Amniotic stem cell (primary cell): ENCODE measurements at places on chromosomes 7 and 10.

DNA sequence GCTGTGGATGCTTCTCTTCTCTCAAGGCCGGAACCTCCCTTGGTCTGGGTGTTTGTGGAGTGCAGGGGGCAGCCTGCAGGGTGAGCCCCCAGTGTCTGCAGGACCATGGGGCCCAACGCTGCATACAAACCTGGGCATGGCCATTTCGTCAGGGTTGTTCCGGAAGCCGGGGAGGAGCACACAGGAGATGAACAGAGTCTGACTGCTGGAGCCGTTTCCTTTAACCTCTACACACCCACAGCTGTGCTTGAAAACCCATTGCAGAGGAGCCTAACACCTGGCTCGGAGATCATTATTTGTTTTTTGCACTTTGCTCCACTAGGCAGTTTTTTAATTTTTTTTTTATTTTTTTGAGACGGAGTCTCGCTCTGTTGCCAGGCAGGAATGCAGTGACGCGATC, 167.6 kb upstream of the INSYN2A start:
- no peak for DNase-seq

DNA sequence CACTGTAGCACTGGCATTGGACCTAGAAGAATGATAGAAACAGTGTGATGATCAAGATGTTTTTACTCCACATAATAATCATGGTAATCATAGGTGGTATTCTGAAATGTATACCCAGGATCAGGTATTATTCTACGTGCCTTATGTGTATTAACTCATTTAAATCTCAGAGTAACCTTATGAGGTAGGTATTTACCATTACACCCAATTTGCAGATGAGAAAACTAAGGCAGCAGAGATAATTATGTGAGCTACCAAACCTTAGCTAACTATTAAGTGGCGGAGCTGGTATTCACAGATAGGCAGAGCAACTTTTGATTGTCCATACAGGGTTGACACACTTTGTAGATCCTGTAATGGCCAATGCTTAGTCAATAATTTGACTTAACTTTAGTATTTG, 2.5 kb downstream of the CAMK1D start:
- DNase-seq, result no peak

GRCh38 chr7:18464830-18465229, 30.7 kb upstream of the HDAC9 start:
- no peak for DNase-seq

- peak; percentile 49 for DNase-seq
Observed at GRCh38 chr10:76202777-76203176, 771.4 kb downstream of the LRMDA start.

- no peak for DNase-seq
Observed at GRCh38 chr10:72011468-72011867, 47.3 kb downstream of the CHST3 start.

DNA sequence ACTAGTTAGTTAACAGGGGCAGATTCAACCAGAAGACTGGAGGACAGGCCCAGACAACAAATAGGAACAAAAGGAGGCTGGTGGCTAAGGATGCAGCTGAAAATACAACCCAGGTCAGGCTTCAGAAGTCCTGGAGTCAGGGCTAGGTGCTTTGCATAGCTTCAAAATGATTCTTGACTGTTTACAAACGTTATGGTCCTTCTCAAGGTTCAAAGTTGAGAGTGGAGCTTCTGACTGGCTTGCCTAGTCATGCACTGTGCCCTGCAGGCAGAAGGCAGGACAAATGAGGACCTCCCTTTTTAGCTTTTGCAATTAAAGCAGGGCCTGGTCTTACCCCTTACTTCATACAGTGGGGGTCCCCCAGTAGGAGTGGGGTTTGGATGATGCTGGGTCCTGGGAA, 4.4 kb upstream of the CDH23 start:
- DNase-seq, result no peak

GRCh38 chr10:113322843-113323242, 230.0 kb upstream of the HABP2 start:
- DNase-seq, result no peak

DNA sequence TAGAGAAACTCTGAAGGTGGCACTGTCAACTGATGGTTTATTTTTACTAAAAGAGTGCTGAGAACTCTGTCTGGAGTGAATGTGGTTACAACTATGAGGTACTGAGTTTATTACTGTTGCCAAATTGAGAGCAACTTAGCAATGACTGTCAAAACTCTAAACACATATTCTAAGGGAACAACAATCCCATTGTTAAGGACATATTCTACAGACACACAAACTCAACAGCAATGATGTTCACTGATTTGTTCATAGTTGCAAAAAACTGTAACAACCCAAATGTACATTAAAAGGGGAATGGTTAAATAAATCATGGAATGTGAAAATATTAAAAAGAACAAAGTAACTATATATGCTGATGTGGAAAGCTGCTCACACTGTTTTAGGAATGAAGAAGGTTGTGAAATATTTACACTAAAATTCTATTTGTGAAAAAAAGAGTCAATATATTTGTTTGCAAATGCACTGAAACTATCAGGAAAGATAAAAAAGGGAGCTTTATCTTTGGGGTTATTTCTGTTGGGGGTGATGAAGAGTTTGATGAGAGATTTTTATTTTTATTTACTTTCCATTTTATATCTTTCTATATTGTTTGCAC, 12.9 kb downstream of the PON2 start:
- no peak for DNase-seq

GRCh38 chr7:12244129-12244528, 33.0 kb downstream of the TMEM106B start:
- no peak for DNase-seq

DNA sequence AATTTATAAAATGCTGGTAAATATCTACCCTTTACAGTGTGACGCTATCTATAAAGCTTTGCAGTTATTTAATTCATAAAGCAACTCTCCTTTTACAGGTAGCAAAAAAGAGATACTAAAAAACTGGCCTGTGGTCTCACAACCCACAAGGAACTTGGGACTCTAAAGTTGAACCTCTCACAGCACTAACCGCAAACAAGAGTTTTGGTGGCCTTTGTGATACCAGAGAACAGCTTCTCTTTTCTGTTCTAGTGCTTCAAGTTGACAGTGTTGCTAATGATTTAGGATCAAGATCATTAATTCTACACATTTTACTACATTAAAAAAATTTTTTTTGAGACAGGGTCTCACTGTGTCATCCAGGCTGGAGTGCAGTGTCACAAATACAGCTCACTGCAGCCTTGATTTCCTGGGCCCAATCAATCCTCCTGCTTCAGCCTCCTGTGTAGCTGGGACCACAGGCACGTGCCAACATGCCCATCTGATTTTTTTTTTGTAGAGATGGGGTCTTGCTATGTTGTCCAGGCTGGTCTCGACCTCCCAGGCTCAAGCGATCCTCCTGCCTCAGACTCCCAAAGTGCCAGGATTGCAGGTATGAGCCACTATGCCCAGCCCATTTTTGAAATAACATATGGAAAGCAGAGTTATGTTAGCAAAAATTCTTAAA, 56.0 kb upstream of the ST8SIA6 start:
- no peak for DNase-seq

DNA sequence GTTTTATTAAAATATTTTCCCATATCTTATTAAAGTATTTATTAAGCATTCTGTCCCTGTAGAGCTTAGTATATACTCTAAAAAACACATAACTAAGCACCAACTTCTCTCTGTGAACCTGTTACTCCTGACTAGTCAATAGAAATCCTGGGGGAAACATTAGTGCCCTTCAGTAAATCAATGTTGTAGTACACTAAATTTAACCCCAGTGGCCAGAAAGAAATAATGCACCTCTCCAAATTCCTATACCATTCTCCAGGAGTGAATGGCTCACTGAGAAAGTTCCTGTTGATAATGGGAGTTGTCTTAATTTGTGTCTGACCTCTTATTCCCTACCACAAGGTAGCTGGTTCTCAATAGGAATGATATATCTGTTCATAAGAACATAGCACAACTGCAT, 188.2 kb downstream of the SEMA3D start:
- no peak for DNase-seq

DNA sequence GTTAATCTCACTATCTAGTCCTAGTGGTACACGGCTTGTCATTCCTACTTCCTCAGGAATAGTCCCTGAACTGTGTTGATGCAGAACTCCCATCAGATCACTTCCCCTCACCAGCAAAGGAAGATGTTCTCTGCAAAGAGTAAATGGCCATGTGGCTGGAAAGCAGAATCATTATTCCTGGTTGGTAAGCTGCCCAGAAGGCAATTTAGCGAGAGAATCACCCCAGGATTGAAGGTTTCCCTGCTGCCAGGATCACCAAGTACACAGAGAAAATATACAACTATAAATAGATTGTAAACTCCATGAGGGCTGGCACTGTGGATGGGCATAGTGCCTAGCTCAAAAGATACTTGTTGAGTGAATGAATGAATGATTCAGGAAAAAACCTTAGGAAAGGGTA, 115.0 kb downstream of the GFRA1 start:
- DNase-seq, result no peak

GRCh38 chr7:19117091-19117869, at the start of gene TWIST1:
Gene TWIST1, minus strand, starts transcription at chr7:19117636. Its CDS starts 315 bp downstream, at chr7:19117321.
- peak; percentile 94 for DNase-seq

- no peak for DNase-seq
Observed at GRCh38 chr10:75111907-75112679, 637 bp downstream of the SAMD8 start.

- DNase-seq, result no peak
Observed at GRCh38 chr10:128517167-128517566, 390.9 kb upstream of the MKI67 start.

- no peak for DNase-seq
Observed at GRCh38 chr10:100826661-100826982, 81.2 kb downstream of the PAX2 start.

DNA sequence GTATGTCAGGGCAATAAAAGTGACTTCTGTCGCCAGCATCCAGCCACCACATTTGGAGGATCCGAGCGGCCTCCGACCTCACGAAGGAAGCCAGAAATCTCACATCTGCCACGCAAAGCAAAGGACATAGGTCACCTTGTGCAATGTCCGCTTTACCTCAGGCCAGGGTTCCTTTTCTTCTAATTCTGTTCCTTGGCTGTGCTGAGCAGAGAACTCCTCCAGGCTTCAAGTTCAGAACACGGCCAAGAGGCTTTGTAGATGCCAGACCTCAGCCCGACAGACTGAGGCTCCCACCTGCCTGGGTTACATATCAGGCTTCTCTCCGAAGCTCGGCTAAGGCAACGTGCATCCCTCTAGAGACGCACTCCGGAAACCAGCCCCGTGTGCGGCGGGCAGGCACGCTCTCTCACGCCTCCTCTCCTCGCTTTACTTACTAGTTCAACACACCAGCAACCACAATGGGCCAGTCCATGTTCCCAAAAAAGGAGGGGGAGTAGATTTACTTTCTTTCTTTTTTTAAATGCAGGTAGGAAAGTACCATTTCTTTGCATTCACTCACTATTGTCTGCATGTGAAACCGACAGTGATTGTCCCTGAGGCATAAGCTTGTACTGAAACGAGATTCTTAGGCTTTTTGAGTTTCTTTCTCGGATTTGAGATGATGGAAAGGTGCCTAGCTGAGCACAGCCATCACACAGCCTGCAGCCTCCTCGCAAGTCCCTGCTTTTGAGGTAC, 122.4 kb upstream of the AFAP1L2 start:
- no peak for DNase-seq

- DNase-seq, result no peak
Observed at GRCh38 chr7:68456469-68456868, 1141.8 kb upstream of the AUTS2 start.

DNA sequence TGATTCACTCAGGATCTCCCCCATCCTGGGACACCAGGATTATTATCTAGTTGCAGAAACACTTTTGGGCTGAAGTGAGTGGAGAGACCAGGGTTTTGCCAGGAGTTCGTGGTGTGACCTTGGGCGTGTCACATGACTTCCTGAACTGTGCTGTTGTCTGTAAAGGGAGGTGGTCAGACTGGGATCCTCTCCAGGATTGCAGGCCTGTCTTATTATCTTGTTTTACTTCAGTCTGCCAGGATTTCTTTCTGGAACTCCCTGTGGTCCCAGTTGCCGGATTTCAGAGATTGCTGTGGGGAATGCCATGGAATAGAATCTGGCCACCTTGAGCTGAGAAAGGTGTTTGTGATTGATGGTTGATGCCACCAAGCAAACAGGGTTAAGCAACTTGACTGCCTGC, 35.8 kb downstream of the CRCP start:
- DNase-seq, result no peak

GRCh38 chr7:151031011-151031410, 2.8 kb downstream of the ABCB8 start:
- DNase-seq, result no peak

- DNase-seq, result no peak
Observed at GRCh38 chr7:101985057-101985902, 167.9 kb downstream of the CUX1 start.

DNA sequence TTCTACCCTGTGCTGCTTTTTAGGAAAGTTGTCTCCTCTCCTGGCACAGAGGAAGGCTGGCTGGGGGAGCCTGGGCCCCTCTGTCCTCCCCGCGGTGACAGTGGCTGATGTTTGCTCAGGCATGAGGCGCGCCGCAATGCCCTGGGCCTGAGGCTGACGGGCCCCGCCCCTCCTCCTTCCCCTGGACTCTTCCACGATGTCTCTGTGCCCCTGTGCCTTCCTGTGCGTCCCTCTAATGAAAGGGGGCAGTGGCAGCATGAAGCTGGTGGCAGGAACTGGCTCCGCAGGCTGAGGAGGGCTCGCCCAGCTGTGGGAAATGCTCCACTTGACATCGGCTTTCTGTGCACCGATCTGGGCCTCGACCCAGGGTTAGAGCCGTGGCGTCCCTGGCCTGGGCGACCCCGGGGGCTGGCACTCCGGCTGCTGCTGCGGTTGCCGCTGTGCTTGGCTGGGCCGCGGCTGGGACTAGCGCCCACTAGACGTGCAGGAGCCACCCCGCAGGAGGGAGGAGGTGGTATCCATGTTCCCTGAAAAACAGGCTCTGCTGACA, 67.9 kb downstream of the ZNF680 start:
- no peak for DNase-seq

GRCh38 chr10:78556705-78557432, 511.9 kb upstream of the ZMIZ1 start:
- no peak for DNase-seq

- DNase-seq, result no peak
Observed at GRCh38 chr10:70742537-70743429, 42.4 kb downstream of the TBATA start.
